Activated B cell treated with CpG ODN at 0.5 μM for 24 hours (primary cell): ENCODE measurements at places on chromosomes 5 and 9. TPM values are rescaled to one million over a fixed set of nuclear protein-coding genes. Genes with fewer than 3 reads are reported as not detected.

Gene CDH12
- not detected in 2 replicates for total RNA-seq

Gene SLC34A1
- not detected in 2 replicates for total RNA-seq

GRCh38 chr5:135482381-135482933 is 30.3 kb upstream of the TIFAB start:
- DNase-seq: no peak

DNA sequence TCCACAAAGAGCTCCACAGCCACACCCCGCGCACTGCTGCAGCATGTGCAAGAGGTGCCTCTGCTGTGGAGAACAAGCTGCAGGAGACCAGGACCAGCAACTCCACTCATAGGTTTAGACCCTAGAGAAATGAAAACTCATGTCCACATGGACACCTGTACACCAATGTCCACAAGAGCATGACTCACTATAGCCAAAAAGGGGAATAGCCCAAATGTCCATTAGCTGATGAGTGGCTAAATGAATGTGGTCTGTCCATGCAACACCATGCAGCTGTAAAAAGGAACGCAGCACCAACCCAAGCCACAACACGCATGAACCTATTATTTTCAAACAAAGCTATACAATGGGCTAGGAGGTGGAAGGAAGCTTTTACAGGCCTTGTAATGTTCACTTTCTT is 18.1 kb downstream of the DYNC2I2 start:
- DNase-seq: no peak

Gene WDR31
- 0.73 and 1.6 TPM in 2 replicates for total RNA-seq

Gene BRINP1
- total RNA-seq: not detected in 2 replicates

Gene SLC26A2
- total RNA-seq: 8.9 and 11.0 TPM in 2 replicates

DNA sequence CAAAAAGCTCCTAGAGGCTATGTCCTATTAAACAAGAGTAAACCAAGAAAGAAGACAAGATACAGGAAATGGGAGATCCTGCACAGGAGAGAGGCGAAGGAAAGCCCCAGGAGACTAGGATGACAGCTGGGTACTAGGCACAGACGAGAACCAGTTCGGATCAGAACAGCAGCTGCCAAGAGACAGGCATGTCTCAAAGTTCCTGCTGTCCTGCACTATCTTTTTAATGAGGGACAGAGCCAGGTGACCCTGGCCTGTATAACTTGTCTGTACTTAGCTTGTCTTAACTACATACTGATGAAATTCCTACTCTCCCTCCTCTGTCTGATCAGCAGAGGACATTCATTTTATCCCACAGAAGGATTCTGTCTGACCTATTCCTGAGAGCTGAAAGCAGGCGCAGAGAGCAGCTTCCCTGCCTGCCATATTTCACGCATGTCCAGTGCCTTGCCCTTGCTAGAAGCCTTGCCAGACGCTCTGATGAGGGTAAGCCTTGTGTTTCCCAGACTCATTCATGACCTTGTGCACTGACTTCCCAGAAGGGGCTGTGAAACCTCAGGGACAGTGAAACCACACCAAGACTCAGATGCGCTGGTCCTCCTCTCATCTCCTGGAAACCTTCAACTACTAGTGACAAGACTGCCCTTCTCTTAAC is 24.7 kb downstream of the TSC1 start:
- no peak for DNase-seq

Gene PCDHB3
- total RNA-seq: 0.07 TPM in 1 of 2 replicates, not detected in the other

- no peak for DNase-seq
Measured at GRCh38 chr5:111134087-111134486, 41.9 kb downstream of the WDR36 start.

Gene GOLGA2
- 46.0 and 53.5 TPM in 2 replicates for total RNA-seq
